ENCODE measurements at places on chromosomes 12 and 14. TPM values are rescaled to one million over a fixed set of nuclear protein-coding genes. Genes with fewer than 3 reads are reported as not detected.

Gene TAS2R9
- not detected for total RNA-seq

Gene POTEG
- not detected for total RNA-seq

Gene MIP
- total RNA-seq = not detected

Gene TAS2R50
- 0.22 TPM for total RNA-seq

Gene MUCL1
- not detected for total RNA-seq

Gene AQP2
- total RNA-seq = not detected

Gene KRT75
- not detected for total RNA-seq

Gene GARIN6
- not detected for total RNA-seq

Gene HOXC6
- not detected for total RNA-seq

Gene LEMD3
- total RNA-seq = 26.4 TPM

Gene PLEKHH1
- total RNA-seq = 0.77 TPM

Gene PLEK2
- total RNA-seq = 1.2 TPM

Gene POTEM
- total RNA-seq = not detected

Gene VDR
- total RNA-seq = 83.4 TPM

Gene ST8SIA1
- 11.4 TPM for total RNA-seq

- H3K27me3 ChIP-seq = no peaks in the 10 kb centered on the region
- H3K4me1 ChIP-seq = no peaks in the 10 kb centered on the region
- H3K36me3 ChIP-seq = no peaks in the 10 kb centered on the region
- peak; percentile 6 for DNase-seq
- no peak overlapping the region for H3K27ac ChIP-seq
These were observed 31.2 kb downstream of the CCDC59 start for GRCh38 chr12:82326905-82327503.

DNA sequence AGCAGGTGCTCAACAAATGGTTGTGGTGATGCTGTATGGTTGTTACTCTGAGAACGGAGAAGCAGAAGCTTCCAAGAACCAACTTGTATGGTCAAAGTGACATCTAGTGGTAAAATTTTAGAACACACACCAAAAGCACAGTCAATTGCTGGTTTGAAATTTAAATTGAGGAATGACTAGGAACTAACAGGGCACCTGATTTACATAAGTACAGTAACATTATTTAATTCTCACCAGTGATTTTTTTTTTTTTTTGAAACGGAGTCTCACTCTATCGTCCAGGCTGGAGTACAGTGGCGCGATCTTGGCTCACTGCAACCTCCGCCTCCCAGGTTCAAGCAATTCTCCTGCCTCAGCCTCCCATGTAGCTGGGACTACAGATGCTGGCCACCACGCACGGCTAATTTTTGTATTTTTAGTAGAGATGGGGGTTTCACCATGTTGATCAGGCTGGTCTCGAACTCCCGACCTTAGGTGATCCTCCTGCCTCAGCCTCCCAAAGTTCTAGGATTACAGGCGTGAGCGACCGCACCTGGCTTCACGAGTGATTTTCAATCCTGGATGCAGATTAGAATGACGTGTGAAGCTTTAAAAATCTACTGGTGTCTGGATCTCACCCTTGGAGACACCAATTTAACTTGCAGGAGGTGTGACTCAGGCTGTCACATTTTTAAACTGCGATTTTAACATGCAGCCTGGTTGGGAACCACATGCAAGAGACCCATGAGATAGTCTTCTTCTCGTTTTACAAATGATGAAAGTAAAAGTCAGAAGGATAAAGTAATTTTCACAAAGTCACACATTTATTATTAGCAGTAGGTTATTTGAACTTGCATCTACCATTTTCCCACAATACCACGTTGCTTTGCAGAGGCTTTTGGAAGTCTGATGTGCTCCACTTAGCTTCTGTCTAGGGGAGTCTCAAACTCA, 14.1 kb upstream of the NUMB start:
- no peaks in the 10 kb centered on the region for H3K36me3 ChIP-seq
- no peak overlapping the region for H3K27ac ChIP-seq
- H3K27me3 ChIP-seq = no peaks in the 10 kb centered on the region
- H3K4me1 ChIP-seq = no peaks in the 10 kb centered on the region
- H3K4me3 ChIP-seq = no peak overlapping the region
- no peak for DNase-seq

DNA sequence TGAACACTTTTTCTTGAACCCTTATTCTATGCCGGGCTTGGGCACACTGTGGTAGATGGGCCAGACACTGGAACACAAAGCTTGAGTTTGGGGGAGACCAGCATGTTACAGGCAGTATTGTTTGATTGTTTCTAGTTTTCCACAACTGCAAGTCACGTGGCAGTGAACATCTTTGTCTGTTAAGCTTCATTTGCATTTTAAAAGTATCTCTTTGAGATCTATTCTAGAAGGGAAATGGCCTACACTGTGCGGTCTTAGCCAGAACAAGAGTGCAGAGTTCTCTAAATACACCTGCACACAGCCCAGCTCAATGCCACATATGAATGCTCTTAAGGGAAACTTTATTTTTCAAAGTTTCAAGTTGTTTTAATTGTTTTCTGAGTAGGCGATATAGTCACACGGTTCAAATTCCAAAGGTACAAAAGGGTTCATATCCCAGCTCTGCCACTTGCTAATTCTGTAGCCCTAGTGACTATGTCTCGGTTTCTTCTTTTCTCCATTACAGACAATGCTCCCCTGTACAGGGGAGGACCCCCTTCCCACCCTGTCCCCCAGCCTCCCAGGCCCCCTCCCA, 24.9 kb downstream of the RIN3 start:
- no peaks in the 10 kb centered on the region for H3K36me3 ChIP-seq
- no peak overlapping the region for H3K4me3 ChIP-seq
- H3K27ac ChIP-seq = no peak overlapping the region
- DNase-seq = no peak

GRCh38 chr14:80176893-80177292, 34.4 kb downstream of the DIO2 start:
- H3K4me1 ChIP-seq = no peaks in the 10 kb centered on the region
- H3K4me3 ChIP-seq = no peak overlapping the region
- DNase-seq = no peak
- no peaks in the 10 kb centered on the region for H3K27me3 ChIP-seq

GRCh38 chr12:70379846-70380245, 13.8 kb downstream of the KCNMB4 start:
- no peak for DNase-seq
- no peak overlapping the region for H3K4me3 ChIP-seq
- no peak overlapping the region for H3K27ac ChIP-seq
- H3K27me3 ChIP-seq = no peaks in the 10 kb centered on the region
- no peaks in the 10 kb centered on the region for H3K4me1 ChIP-seq

GRCh38 chr14:79404874-79405511, 806.3 kb downstream of the DIO2 start:
- H3K27ac ChIP-seq = no peak overlapping the region
- no peak overlapping the region for H3K4me3 ChIP-seq
- no peaks in the 10 kb centered on the region for H3K27me3 ChIP-seq

- no peaks in the 10 kb centered on the region for H3K27me3 ChIP-seq
- H3K4me3 ChIP-seq = no peak overlapping the region
- no peak for DNase-seq
- no peaks in the 10 kb centered on the region for H3K36me3 ChIP-seq
- H3K27ac ChIP-seq = no peak overlapping the region
These were observed 180.8 kb downstream of the ADCK1 start for GRCh38 chr14:77980475-77981321.

DNA sequence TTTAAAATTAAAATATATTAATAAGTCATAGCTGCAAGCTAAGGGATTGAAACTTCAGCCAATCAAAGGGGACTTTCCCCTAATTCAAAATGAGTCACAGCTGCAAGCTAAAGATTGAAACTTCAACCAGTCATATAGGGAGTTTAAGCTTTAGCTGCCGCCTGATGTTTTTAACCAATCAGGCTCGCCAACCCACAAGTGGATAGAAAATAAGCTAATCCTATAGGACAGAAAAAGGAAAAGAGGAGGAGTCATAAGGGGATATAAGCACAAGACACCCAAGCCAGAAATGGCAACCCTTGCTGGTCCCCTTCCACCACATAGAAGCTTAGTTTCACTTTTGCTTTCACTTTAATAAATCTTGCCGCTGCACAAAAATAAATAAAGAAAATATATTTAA, 1154.6 kb downstream of the GALC start:
- no peaks in the 10 kb centered on the region for H3K27me3 ChIP-seq
- no peak overlapping the region for H3K4me3 ChIP-seq
- DNase-seq = no peak
- H3K27ac ChIP-seq = no peak overlapping the region
- no peaks in the 10 kb centered on the region for H3K4me1 ChIP-seq

GRCh38 chr12:129119537-129119936, 266.3 kb downstream of the GLT1D1 start:
- no peak for DNase-seq
- no peak overlapping the region for H3K4me3 ChIP-seq
- H3K27ac ChIP-seq = no peak overlapping the region

DNA sequence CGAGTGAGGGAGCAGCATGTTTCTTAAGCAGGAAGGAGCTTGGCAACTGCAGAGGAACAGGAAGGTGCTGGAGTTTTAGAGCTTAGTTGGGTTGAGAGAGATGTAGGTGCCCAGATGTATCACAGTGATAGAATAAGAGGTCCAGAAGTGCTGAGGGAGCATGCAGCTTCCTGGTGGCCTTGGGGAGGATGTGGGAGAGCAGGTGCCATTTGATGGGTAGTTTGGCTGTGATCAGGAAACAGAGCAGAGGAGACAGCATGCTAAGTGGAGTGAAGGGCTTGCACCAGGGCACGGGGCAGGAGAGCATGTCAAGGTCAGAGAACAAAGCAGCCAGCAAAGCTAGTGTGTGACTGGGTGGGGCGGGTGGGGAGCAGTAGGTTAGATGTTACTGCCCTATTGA, 74.8 kb downstream of the PAPOLA start:
- H3K36me3 ChIP-seq = no peaks in the 10 kb centered on the region
- no peak overlapping the region for H3K27ac ChIP-seq
- DNase-seq = no peak

DNA sequence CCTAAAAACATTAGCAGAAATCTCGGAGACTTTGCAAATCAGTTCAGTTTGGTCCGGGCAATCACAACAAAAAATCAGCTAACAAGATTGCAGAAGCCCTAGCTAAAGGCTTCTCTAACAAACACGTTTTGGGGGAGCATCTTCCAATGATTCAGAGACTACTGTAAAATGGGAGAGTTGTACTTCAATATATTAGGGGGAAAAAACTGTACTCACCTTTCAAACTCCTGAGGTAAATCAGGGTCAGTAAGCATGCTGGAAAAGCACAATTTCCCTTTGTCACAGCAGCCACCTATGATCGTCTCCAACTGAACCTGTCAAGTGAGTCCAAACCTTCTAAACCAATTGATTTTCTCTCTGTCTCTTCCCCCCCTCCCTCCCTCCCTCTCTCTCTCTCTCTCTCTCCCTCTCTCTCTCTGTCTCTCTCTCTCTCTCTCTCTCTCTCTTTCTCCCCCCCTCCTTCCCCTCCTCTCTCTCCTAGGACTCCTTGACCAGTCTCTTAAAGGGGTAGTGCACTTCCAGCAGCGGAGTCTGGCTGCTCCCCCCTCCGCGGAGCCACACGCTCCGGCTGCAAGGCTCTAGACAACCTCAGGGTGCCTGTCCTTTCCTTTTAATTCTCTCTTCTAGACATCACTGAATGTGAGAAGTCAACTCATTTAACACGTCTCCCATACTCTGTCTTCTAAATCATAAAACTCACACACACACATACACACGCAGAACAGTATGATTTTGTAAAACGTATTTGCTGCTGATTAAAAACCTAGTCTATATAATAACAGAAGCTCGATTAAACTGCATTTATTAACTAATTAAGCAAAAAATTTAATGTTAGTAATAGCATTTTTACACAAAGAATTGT, at the start of gene SOX5:
TSS of gene SOX5 (minus strand) at position 323 of the 862 bp plus-strand sequence. CDS start at position 254, 69 bp downstream.
- H3K4me3 ChIP-seq = no peak within 1 kb of the TSS
- no peaks in the 10 kb centered on the region for H3K36me3 ChIP-seq
- H3K27ac ChIP-seq = no peak within 1 kb of the TSS
- DNase-seq = no peak
- H3K27me3 ChIP-seq = no peaks in the 10 kb centered on the region
- H3K4me1 ChIP-seq = no peaks in the 10 kb centered on the region

DNA sequence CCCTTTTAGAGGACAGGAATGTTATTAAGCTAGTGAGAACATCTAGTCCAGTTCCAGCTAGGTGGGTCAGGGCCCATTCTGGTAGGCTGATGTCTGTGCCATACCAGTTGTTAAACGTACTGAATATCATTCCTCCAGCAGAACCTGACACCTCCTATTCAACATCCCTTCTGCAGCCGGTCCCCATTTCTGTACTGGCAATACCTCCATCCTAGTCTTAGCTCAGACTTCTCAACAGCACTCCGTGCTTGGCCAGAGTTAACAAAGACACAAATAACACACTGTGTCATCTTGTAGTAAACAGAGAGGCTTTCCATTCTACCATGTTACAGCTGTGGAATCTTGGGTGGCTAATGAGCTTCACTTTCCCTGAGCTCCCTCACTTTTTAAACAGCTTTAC, 94.3 kb upstream of the PDE3A start:
- H3K4me3 ChIP-seq = no peak overlapping the region
- H3K36me3 ChIP-seq = no peaks in the 10 kb centered on the region
- H3K27ac ChIP-seq = no peak overlapping the region

- H3K4me1 ChIP-seq = no peaks in the 10 kb centered on the region
- no peak overlapping the region for H3K27ac ChIP-seq
- H3K4me3 ChIP-seq = no peak overlapping the region
- no peaks in the 10 kb centered on the region for H3K36me3 ChIP-seq
- DNase-seq = no peak
- no peaks in the 10 kb centered on the region for H3K27me3 ChIP-seq
These were observed 30.6 kb upstream of the OSBPL8 start for GRCh38 chr12:76590131-76590530.

DNA sequence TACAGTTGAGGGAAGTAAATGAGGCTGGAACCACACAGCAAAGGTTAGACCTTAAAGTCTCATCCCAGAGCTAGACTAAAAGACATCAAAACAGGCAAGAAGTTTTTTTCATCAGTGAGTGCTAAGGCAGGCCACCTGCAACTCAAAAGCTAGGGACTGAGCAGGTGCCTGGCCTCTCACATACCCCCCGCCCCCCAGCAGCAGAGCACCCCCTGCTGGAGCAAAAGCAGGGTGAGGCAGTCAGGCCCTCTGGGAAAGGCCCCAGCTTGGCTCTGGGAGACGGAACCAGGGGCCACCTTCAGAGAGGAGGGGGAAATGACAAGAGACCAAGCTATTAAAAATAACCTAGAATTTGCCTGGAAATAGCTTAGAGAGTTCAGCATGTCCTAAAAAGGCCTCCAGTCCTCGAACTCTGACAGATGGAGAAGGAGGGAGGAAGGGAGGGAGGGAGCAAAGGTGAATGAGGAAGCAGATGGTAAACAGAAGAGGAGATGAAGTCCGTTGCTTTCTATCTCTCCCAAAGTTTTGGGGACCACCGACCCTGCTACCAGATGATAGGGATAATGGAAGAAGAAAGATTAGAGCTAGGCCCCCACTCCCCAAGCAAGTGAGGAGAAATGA, 1.8 kb downstream of the ITGA7 start:
- H3K4me3 ChIP-seq = no peak overlapping the region
- no peak overlapping the region for H3K27ac ChIP-seq

GRCh38 chr12:92058664-92059063, 87.0 kb downstream of the BTG1 start:
- no peak overlapping the region for H3K4me3 ChIP-seq
- peaks cover 57% of the 10 kb centered on the region for H3K4me1 ChIP-seq
